Fibroblast of villous mesenchyme (primary cell): ENCODE measurements at places on chromosomes 13 and 19. TPM values are rescaled to one million over a fixed set of nuclear protein-coding genes. Genes with fewer than 3 reads are reported as not detected.

- DNase-seq: no peak
These were observed 64.8 kb upstream of the FLT1 start for GRCh38 chr13:28559636-28560259.

SLC17A7 gene
- total RNA-seq: not detected in 2 replicates

ARRDC5 gene
- total RNA-seq: 0.32 TPM in 1 of 2 replicates, not detected in the other

DNA sequence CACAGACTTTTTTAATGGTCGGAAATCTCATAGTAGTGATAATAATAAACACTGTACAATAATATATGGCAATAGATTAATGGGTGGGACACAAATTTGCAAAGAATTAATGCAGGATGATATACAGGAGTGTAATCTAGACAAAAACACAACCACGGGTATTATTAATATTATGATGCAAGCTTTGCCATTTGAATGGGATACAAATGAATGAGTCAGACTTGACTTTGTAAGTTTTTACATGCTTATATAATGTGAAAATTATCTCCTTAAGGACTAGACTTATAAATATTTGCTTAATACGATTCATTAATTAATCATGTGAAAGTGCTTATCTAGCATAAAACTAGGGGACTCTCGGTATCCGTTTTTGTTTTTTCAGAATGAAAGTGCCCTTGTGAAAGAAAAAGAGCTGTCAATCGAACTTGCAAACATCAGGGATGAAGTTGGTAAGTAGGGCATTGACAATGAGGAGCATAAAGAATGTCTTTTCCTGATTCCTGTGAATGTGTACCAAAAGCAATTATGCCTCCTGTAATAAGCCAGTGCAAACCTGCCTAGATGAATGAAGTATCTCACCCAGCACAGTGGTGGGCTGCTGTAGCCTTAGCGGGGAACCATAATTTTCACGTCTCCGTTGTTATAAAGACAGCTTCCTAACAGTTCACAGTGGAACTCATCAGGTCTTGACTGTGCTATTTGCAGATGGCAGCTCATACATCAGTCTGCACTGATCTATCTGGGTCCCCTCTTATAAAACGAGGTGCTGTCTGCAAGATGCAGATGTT is 155.7 kb downstream of the SLC7A1 start:
- no peak for DNase-seq

NOTCH3 gene
- 27.6 and 39.3 TPM in 2 replicates for total RNA-seq

CLC gene
- not detected in 2 replicates for total RNA-seq

DNA sequence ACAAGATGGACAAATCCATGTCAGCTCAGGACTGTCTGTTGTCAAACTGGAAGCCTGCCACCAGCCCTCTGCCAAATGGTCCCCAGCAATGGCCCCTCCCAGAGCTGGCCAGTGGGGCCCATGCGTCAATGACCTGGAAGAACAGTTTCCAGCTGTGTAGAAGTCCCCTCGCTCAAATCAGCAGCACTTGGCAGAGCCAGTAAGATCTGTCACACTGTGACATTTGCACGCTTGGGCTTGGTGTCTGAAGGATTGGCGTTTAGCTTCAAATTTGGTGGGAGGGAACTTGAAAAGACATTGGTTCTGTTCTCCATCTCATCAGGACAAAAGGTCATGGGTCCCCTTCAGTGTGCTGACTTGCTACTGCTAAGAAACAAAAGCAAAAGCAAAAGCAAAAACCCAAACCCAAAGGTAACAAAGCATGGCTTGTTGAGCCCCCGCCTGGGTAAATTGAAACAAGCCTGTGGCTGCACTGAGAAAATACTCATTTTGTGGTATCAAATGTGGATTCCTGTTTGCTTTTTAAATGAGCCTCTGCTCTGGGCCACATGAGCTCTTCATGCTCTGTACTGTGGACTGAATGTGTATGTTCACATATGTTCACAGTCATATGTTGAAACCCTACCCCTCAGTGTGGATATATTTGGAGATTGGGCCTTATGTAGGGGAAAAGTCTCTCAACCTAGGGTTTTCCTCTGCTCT is 253.6 kb upstream of the MAB21L1 start:
- no peak for DNase-seq

ZNF43 gene
- total RNA-seq: 6.4 and 9.1 TPM in 2 replicates

- no peak for DNase-seq
These were observed 22.7 kb downstream of the BTBD2 start for GRCh38 chr19:1992759-1993260.

LRRC8E gene
- 6.0 and 7.4 TPM in 2 replicates for total RNA-seq

- peak; percentile 99 for DNase-seq
These were observed 3.4 kb upstream of the EMP3 start for GRCh38 chr19:48321622-48322591.

DNA sequence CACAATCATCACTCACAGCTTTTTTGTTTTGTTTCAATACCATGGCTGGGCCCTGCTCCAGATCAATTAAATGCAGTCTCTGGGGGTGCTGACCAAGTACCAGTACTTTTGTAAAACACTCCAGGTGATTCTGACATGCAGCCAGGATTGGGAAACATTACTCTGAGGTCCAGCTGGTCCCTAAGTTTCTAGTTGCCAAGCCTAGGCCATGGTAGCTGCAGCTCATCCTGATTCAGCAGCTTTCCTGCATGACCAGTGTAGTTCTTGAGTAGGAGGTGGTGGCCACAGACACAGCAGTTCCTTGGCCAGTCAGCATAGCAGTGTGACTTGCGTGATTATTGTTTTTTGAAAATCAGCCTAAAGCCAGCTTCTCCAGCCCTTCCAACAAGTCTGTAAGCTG is 859.1 kb downstream of the DIAPH3 start:
- no peak for DNase-seq

DNA sequence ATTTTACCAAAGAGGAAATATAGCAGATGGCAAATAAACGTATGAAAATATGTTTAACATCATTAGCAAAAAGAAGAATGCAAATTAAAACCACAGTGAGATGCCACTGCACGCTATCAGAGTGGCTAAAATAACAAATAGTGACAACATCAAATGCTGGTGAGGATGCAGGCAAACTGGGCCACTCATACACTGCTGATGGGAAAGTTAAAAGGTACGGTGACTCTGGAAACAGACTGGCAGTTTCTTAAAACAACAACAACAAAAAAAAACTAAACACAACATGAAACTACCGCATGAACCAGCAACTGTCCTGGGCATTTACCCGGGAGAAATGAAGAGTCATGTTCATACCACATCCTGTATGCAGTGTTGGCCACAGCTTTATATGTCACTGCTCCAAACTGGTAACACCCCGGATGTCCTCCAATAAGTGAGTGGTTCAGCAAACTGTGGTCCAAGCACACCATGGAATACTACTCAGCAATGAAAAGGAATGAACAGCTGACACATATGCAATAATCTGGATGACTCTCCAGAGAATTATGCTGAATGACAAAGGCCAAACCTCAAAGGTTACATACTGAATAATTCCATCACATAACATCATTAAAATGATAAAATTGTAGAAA is 22.3 kb downstream of the EPS15L1 start:
- no peak for DNase-seq

C19orf18 gene
- total RNA-seq: under 0.01 and 0.32 TPM in 2 replicates

- DNase-seq: peak; percentile 84
These were observed 404.7 kb downstream of the IRS2 start for GRCh38 chr13:109381546-109382180.

GRCh38 chr13:80400164-80400864 is 59.4 kb upstream of the SPRY2 start:
- DNase-seq: no peak

DNA sequence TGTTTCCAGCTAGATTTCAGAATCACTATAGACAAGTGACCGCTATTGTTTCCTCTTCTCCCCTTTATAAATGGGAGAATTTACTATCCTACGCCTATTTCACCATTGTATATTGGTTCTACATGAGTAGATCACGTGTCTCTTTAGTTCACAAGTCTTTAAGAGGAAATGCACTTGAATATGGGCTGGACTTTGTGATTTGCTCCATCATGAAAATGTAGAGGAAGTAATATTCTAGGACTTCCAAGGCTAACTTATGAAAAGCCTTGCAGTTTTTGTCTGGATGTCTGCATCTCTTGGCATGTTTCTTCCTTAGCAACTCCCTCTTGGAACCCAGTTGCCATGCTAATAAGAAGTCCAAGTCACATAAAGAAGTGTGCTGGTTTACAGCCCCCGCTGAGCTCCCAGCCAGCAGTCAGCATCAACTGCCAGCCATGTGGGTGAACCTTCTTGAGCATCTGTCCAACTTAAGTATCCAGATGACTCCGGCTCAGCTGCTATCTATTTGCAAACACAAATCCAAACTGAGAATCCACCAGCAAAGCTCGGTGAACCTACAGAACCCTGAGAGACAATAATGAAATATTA is 4.8 kb upstream of the FBXL3 start:
- DNase-seq: no peak

CGB2 gene
- not detected in 2 replicates for total RNA-seq

GRCh38 chr19:34676697-34677385 is at the start of gene SCGB2B2:
SCGB2B2 (minus strand) TSS chr19:34677159; CDS start chr19:34594563, 82,596 bp downstream.
- no peak for DNase-seq

DNA sequence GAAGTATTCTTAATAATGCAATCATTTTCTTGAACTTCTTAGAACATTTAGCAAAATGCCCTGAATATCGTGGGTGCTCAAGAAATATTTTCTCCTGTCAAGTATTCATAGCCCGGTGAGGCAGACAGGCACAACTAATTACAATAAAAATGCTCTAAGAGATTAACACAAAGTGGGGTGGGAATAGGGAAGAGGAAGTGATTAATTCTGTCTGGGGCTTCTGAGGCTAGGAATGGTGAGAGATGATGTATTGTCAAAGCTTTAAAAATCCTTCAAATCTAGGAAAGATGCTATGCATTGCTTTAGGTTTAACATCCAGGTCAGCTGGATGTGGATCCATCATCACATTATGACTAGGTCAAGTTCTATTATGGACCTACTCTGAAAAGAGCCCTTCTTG is 66.9 kb upstream of the POSTN start:
- DNase-seq: no peak

GRK1 gene
- not detected in 2 replicates for total RNA-seq
